MV-4-11 (cell line): ENCODE measurements at places on chromosomes 12 and 14.
A peak's percentile ranks its signal among the peaks of the same experiment; 100 is the strongest.

- DNase-seq, result no peak
These were observed 907.5 kb upstream of the MDGA2 start for GRCh38 chr14:48582938-48583337.

DNA sequence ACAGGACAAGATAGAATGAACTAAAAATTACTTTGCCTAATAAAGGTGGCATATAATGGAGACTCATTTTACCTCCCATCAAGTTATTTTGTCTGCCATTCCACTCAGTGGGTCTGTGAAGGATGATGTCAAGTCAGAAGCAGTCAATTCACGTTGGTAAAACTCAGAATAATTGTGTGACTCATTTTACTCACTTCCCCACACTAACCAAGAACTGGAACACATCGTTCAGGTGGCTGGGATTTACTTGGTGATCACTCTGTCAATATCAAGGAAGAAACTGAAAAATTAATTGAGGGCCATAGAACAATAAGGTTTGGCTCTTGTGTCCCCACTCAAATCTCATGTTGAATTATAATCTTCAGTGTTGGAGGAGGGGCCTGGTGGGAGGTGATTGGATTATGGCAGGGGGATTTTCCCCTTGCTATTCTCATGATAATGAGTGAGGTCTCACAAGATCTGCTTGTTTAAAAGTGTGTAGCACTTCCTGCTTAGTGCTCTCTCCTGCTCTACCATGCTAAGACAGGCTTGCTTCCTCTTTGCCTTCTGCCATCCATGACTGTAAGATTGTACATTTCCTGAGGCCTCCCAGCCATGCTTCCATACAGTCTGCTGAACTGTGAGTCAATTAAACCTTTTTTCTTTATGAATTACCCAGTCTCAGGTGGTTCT is 35.7 kb upstream of the GTF2A1 start:
- DNase-seq, result peak; percentile 69

- DNase-seq, result no peak
These were observed 115.2 kb upstream of the NCOR2 start for GRCh38 chr12:124682425-124683151.

DNA sequence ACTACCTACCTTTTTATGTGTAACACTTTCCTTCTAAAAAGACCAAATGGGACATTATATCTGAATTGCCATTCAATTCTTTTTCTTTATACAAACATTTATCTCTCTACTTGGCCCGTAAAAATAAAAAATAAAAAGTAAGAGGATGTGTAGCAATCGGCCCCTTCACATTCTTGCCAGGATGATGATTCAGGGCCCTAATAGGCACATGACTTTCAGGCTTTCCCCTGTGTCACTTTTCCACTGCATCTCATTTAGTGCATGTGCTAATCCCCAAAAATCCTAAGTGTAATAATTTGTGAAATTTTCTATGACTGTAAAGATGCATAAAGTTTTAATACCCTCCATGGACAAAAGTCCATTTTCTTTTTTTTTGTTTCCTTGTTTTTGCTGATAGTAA is 23.0 kb upstream of the ATP2B1 start:
- peak; percentile 41 for DNase-seq

DNA sequence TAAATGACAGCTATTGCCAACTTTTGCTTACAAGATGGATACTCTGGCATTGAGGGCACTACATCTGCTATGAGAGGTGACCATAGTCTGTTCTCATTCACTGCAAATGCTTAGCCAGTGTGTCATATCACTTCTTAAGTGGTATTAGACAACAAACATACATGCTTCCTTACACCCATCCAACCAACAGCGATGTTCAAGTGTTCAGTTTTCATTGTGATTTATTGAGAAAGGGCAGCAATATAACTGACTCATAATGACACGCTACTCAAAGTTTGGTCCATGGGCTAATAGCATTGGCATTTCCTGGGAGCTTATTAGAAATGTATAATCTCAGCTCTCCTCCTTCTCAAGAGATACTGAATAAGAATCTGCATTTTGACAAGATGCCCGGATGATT is 181.7 kb downstream of the NPAS3 start:
- no peak for DNase-seq
